ENCODE measurements at places on chromosomes 5 and 9. TPM values are rescaled to one million over a fixed set of nuclear protein-coding genes. Genes with fewer than 3 reads are reported as not detected.

DNA sequence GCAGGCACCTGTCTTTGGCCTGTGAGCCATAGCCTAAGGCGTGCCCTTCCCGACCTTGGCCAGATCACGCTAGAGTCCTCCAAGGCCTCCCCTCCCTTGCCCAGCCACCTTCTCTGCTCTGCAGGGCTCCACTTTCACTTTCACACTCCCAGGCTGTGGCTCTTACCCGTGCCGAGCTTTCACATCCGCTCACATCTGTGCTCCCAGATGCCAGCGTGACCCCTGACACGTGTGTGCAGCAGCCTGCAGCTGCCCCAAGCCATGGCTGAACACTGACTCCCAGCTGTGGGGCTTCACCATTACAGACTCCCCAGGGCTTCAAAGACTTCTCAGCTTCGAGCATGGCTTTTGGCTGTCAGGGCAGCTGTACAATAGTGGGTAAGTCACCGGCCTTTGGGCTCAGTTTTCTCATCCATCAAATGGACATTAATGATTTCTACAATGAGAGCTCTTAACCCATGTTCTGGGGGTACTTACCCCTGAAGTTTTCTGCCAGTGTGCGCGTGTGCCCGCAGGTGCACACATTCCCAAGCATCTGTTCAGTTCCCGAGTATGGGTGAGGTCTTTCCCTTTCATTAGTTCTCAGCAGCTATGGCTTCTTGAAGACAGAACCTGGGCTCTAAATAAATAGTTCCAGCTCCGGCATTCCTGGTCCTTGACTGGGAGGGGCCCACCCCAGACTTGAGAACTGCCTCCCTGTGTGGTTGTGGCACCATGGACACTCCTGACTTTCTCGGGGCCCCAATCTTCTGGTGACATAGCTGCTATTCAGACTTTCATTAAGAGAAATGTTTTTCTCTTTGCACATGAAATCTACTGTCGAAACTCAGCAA lies 118.6 kb downstream of the RGS3 start:
- no peaks in the 10 kb centered on the region for H3K4me1 ChIP-seq
- H3K36me3 ChIP-seq = peaks cover 28% of the 10 kb centered on the region
- peak overlapping the region; percentile 19 for H3K4me3 ChIP-seq
- no peaks in the 10 kb centered on the region for H3K27me3 ChIP-seq
- peak overlapping the region; percentile 83 for H3K27ac ChIP-seq

- no peak overlapping the region for H3K27ac ChIP-seq
- H3K4me3 ChIP-seq = no peak overlapping the region
- no peak for DNase-seq
- H3K4me1 ChIP-seq = no peaks in the 10 kb centered on the region
- no peaks in the 10 kb centered on the region for H3K27me3 ChIP-seq
Measured at GRCh38 chr5:60673334-60673733, 26.6 kb downstream of the DEPDC1B start.

DNA sequence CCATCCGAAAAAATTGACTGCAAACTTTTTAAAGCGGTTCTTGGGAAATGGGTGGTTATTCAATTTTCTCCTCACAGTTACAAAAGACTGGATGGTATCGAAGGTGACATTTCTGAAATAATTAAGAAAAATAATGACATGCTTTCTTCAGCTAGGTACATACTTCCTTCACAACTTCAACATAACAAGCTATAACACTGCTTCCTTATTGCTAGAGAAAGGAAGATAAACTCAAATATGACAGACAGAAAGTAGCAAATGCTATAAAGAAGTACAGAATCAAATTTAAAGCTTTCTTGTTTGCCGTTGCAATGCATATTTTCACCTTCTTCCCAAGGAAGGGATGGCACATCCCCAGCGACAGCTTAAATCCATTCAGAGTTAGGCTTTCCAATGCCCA lies 93.5 kb upstream of the EFNA5 start:
- DNase-seq = no peak
- H3K4me1 ChIP-seq = no peaks in the 10 kb centered on the region
- no peaks in the 10 kb centered on the region for H3K27me3 ChIP-seq
- H3K4me3 ChIP-seq = no peak overlapping the region
- H3K27ac ChIP-seq = no peak overlapping the region

- no peak overlapping the region for H3K4me3 ChIP-seq
- no peaks in the 10 kb centered on the region for H3K4me1 ChIP-seq
- no peaks in the 10 kb centered on the region for H3K36me3 ChIP-seq
- H3K27me3 ChIP-seq = no peaks in the 10 kb centered on the region
- no peak overlapping the region for H3K27ac ChIP-seq
Measured at GRCh38 chr5:40877371-40877988, 31.8 kb upstream of the C7 start.

DNA sequence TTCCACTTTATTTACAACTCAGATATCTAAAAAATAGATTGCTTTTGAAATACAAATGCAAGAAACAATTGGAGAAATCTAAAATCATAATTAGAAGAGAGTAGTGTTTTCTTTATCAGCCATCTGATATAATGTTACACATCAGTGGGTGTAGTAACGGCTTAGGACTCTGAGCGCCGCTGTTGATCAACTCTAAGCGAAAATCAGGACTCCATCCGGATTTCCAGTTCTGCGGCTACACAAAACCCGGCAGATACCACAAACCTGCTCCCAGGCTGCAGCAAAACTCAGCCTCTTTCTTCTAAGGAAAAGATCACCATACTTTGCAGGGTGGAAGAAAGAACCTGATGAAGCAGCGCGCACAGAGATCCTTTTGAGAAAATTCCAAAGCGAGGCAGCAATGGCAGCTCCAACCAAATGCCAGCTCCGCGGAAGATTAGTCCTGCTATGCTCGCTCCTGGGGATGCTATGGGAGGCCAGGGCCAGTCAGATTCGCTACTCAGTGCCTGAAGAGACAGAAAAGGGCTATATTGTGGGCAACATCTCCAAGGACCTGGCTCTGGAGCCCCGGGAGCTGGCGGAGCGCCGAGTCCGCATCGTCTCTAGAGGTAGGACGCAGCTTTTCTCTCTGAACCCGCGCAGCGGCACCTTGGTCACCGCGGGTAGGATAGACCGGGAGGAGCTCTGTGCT lies at the start of gene PCDHGA9:
PCDHGA9 (plus strand) TSS at position 226 of the 691 bp plus-strand sequence; CDS start at position 401, 175 bp downstream.
- peak within 1 kb of the TSS; percentile 13 for H3K4me3 ChIP-seq
- peaks cover 8% of the 10 kb centered on the region for H3K36me3 ChIP-seq
- no peaks in the 10 kb centered on the region for H3K4me1 ChIP-seq
- no peak within 1 kb of the TSS for H3K27ac ChIP-seq
- H3K27me3 ChIP-seq = no peaks in the 10 kb centered on the region
- DNase-seq = no peak

DNA sequence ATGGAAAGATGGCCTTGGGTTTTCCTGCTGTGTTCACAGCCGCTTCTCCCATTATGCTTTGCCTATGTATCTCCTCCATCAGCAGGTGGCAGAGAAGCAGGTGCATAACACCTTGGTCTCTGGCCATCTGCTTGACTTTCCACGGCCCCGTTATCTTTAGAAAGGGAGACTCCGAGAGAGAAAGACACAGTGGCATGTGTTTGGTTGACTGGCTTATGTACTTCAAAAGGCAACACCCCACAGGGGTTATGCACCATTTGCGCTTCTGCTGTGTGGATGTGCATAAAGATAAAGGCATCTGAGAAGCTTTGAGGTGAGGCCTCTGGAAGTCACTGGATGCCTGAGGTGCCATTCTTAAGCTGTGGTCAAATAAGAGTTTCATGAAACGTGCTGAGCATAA lies 138.4 kb downstream of the EGFLAM start:
- no peak overlapping the region for H3K27ac ChIP-seq
- no peaks in the 10 kb centered on the region for H3K36me3 ChIP-seq
- no peak overlapping the region for H3K4me3 ChIP-seq
- no peaks in the 10 kb centered on the region for H3K27me3 ChIP-seq

DNA sequence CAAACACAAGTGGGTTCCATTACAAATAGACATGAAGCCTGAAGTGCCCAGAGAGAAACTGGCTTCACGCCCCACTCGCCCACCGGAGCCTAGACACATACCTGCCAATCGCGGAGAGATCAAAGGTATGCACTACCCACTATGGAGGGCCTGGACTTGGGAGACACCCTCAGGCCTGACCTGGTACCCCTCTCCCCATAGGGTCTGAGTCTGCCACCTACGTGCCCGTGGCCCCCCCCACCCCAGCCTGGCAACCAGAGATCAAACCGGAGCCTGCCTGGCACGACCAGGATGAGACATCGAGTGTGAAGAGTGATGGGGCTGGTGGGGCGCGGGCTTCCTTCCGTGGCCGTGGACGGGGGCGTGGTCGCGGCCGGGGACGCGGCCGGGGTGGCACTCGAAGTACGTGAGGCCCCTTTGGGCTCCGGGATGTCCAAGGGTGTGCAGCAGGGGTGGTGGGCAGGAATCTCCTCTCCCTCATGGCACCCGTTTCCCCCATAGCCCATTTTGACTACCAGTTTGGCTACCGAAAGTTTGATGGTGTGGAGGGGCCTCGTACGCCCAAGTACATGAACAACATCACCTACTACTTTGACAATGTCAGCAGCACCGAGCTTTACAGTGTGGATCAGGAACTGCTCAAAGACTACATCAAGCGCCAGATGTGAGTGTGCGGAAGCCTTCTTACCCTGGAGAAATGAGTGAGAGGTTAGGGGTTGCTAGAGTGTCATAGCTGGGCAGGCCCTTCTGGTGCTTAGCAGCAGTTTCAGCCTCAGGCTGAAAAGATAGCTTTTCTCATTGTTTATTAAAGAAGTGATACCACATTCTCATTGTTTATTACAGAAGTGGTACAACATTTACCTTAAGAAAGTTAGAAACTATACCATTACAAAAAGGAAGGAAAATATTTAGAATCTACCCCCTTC lies 38.7 kb downstream of the LARP1 start:
- DNase-seq = no peak
- peak overlapping the region; percentile 73 for H3K27ac ChIP-seq
- H3K4me3 ChIP-seq = no peak overlapping the region
- no peaks in the 10 kb centered on the region for H3K27me3 ChIP-seq
- peaks cover 22% of the 10 kb centered on the region for H3K4me1 ChIP-seq

DNA sequence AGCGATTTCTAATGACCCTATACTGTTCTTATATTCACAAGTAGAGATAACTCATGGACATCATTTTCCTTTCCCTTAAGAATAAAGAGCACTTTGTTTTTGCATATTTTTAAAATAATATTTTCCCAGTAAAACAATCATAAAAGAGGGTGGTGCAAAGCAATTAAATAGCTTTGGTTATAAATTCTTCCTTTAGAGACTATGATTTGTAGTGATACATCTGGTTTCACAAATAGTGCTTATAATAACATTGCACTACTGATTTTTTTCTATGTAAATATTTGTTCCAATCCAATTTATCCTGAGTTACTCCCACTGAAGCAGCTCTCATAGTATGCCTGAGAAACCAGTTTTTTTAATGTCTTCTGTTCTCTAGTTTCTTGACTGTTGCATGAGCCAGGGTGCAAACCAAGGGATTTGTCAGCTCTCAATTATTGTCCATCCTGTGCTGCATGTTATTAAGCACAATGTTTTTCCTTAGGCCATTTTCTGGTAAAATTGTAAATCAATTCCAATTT lies 74.7 kb downstream of the LURAP1L start:
- no peaks in the 10 kb centered on the region for H3K4me1 ChIP-seq
- no peaks in the 10 kb centered on the region for H3K36me3 ChIP-seq
- no peak overlapping the region for H3K27ac ChIP-seq

DNA sequence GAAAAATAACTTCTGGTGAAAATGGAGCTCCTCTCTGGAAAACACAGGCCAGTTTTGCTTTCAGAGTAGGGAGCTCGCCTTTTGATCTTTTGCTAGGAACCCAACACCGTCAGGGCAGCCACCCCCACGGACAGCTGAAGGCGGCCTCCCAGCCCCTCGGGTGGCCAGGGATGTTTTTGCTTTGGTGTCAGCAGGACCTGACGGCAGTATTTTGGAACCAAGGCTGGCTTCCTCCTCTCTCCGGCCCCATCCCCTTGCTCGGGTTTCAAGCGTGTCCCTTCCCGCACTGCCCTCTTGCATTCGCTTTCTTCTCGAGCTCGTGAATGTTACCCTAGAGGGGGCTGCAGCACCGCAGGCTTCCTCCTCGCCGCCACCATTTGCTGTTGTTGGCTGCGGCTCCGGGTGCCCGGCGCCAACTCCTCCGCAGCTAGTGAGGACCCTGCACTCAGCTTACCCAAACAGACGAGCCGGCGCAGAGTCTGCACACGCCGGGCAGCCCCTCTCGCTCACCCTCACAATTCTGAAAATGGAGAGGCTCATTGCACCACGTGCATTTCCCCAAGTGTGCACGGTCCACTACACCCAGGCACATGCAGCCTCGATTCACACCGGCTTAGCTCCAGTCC lies 35.5 kb upstream of the ADAMTSL1 start:
- no peaks in the 10 kb centered on the region for H3K36me3 ChIP-seq
- peak overlapping the region; percentile 38 for H3K27ac ChIP-seq
- H3K4me1 ChIP-seq = peaks cover 20% of the 10 kb centered on the region
- no peak for DNase-seq
- peak overlapping the region; percentile 48 for H3K4me3 ChIP-seq

DNA sequence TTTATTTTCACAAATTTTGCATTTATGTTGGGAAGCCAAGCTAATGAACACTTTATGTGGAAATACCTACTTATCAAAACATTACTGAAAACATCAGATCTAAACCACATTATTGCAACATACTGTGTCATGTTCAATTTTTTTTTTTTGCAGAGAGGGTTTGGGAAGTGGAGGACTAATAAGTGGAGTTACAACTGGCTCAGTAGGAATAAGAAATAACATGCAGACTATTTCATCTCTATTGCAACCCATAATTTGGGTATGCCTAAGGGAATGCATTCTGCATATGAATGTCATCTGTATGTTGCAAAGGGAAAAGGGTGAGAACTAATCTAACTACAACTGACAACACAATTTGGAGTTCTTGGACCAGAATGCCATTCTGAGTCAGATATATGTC lies 41.8 kb downstream of the APC start:
- H3K27ac ChIP-seq = no peak overlapping the region
- H3K4me1 ChIP-seq = no peaks in the 10 kb centered on the region
- H3K27me3 ChIP-seq = no peaks in the 10 kb centered on the region
- no peak for DNase-seq
- H3K36me3 ChIP-seq = peaks cover 18% of the 10 kb centered on the region

GRCh38 chr5:37721447-37721871 lies 118.4 kb downstream of the GDNF start:
- H3K27me3 ChIP-seq = no peaks in the 10 kb centered on the region
- H3K27ac ChIP-seq = no peak overlapping the region
- H3K4me3 ChIP-seq = no peak overlapping the region
- no peaks in the 10 kb centered on the region for H3K36me3 ChIP-seq

- no peak overlapping the region for H3K4me3 ChIP-seq
- no peak for DNase-seq
- H3K4me1 ChIP-seq = no peaks in the 10 kb centered on the region
- peaks cover 4% of the 10 kb centered on the region for H3K36me3 ChIP-seq
Measured at GRCh38 chr5:36883894-36884462, 7.4 kb downstream of the NIPBL start.

The ADRA1B gene
- total RNA-seq = 3.5 TPM

The BRINP1 gene
- total RNA-seq = 0.78 TPM

The FAM163B gene
- 1.7 TPM for total RNA-seq

The PDE6A gene
- total RNA-seq = not detected
